ENCODE measurements at places on chromosomes 7 and 10.

- DNase-seq = no peak
These were observed 132.6 kb downstream of the AKR1D1 start for GRCh38 chr7:138208864-138209263.

DNA sequence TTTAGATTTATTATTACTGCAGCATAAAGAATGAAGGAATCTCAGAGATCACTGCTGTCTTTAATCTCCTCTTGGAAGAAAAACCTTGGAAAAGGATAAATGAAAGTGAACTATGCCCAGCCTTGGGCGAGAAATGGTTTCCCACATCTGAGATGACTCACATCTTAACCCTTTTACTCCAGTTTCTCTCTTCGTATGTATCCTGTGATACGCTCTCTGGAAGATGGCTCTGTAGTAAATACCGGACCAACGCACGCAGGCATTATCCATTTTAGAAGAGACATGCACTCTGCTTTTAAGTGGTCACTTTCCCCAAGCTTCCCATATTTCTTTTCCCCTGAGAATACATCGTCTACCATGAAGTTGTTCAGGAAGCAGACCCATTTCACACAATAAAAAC, 207.3 kb upstream of the BMPER start:
- DNase-seq = no peak

- no peak for DNase-seq
These were observed 766.0 kb upstream of the POT1 start for GRCh38 chr7:125695626-125696025.

DNA sequence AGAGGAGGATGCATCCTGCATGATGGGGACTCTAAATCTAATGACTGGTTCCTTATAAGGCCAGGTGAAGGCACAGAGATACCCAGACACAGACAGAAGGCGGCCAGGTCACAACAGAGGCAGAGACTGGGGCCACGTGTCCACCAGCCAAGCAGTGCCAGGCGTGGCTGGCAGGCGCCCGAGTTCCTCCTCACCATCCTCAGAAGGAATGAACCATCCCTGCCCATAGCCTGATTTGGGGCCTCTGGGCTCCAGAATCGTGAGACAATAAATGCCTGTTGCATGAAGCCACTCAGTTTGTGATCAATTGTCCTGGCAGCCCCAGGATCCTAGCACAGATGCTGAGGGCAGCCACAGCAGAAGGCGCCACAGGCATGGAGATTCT, 69.0 kb upstream of the TNRC18 start:
- no peak for DNase-seq

DNA sequence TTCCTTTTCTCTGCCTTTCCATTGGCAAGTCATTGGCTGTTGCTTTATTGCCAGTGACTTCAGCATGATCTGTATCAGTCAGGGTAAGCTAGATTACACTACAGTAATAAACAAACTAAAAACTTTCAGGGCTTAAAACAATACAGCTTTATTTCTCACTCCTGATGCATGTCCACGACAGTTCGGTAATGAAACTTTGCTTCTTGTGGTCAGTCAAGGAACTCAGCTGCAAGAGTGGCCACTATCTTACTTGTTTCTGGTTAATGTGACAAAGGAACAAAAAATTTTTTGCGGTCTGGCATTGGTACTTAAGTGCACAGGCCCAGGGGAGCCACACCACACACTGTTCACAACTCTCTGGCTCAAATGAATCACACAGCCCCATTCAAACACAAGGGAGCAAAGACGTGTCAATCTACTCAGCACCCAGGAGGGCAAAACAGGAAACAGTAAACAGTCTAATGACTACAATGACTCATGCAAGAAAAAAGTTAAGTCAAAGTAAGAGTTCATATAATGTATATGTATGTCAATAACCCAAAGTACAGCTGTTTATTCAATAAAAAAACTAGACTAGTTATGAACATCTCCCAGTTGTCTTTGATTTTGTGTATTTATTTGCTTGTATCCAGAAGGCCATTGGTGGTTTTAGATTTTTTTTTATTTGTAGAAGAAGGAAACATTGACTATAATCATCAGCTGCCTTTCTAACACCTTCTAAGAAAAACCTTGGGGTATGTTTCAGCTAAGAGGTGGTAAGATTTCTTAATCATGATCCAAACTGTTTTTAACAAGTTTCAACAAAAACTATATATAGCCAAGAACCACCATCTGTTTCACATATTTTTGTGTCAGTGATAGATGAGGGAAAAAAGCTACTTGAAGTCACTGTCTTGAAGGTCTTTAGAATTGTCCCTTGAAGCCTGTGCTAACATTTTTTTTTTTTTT, 134.4 kb upstream of the FAM3C start:
- DNase-seq = no peak

DNA sequence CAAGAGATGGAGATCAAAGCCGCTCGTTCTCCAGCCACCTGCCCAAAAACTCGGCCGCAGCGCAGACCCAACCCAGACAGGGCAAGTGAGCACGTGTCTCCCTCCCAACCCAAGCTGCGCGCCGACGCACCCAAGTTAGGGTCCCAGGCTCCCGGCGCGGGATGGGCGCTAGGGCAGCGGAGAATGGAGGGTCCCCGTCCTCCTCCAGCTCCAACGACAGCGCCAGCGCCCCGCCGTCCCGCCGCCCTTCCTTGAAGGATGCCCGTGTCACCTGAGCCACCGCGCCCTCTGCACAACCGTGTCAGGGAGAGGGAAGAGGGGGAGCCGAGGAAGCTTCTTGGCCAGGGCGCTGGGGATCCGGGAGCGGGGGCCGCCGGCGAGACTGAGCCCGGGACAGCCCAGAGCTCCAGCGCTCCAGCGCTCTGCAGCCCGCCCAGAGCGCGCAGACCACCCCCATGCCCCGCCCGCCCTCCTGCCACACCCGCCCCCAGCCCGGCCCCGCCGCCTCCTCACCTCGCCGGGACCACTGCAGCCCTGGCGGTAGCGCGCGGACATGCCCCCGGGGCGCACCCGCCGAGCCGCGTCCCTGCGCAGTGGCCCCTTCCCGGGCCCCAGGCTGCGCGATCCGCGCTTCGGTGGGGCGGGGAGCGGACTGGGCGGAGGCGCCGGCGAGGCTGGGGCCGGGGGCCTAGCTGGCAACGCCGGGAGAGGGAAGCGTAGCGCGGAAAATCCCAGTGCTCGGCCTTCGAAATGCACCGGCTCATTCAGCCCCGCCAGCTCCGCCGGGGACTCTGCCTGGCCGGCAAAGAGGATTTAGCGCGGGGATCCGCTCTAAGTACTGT, at the start of gene SLC16A12:
Gene SLC16A12, minus strand, starts transcription at position 424 of the 842 bp plus-strand sequence. CDS start 73,016 bp downstream, outside the sequence.
- DNase-seq = no peak

- no peak for DNase-seq
These were observed 40.7 kb downstream of the LEP start for GRCh38 chr7:128281605-128282380.

Measured in stimulated activated naive CD4-positive, alpha-beta T cell (primary cell).